ENCODE measurements at places on chromosomes 12 and 14.

DNA sequence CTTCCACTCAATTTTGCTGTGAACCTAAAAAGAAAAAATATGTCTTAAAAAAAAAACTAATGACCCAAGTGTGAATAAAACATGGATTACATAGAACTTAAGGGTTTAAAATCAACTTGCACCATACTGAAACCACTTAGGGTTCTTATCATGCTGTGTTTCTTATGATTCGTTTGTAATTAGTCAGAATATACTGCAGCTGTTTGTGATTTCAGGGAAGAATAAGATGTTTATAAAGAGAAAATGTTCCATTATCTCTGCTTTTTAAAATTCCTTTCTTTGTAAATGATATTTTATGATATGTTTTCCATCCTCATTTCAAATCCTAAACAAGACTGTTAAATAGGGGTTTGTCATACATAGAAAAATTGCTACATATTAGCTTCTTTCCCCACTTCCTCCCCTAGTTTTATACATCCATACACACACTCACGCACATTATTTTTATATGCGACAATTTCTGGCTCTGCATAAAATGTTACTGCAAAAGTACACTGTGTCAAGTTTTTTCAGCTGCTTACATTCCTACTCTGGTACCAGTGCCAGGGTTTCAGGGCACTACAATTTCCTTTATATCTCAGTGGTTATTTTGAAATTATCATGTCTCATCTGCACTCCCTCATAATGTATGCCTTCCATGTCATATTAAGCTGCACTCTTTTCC, 275.2 kb upstream of the GARIN6 start:
- DNase-seq = no peak

- DNase-seq = no peak
These were observed 47.6 kb downstream of the PRICKLE1 start for GRCh38 chr12:42541965-42542364.

GRCh38 chr14:80979951-80980350, 24.5 kb downstream of the TSHR start:
- DNase-seq = no peak

- DNase-seq = no peak
These were observed 5.7 kb downstream of the OR10A7 start for GRCh38 chr12:55226523-55226922.

DNA sequence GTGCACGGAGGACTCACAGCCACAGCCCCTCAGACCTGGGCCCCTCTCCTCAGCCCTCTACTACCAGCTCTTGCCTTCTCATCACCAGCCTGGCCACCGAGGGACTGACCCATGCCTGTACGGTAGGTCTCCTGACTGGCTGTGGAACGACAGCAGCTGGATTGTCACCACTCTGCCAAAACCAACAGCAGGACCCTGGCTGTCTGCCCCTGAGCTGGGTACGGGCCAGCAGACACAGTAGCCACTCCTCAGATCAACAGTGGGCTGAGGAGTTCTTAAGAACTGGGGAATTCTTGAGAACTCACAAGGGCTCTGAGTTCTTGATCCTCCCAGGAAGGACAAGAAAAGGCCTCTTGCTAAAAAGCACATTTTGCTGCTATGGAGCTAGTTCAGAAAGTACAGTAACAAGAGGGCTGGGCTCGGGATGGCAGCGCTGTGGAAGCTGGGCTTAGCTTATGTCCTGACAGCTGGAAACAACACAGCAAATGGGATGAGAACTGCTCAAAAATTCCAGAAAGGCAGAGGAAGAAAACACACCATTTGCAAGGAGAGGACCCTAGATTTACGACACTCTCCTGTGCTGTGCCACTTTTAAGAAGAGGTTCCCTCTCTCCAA, 176.4 kb downstream of the ANO2 start:
- no peak for DNase-seq

DNA sequence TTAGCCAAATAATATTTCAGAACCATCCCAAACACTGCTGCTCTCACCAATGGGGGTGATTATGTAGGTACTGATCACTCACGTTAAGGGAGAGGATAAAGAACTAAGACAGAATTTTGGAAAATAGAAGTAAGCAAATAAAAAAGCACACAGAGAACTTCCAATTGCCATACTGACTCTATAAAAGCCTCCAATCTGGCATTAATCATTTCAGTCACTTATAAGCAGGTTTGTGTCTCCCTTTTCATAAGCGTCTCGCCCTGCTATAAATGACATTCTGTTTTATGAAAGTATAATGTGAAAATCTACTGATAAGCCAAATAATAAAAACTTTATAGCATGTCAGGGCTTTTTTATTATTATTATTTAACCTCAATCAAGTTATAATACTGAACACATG, 435.2 kb downstream of the ETNK1 start:
- no peak for DNase-seq

GRCh38 chr14:100788517-100788916, 37.4 kb upstream of the MEG3 start:
- no peak for DNase-seq

GRCh38 chr12:124125203-124125871, 152.3 kb downstream of the ZNF664 start:
- DNase-seq = no peak

- no peak for DNase-seq
These were observed 6.2 kb upstream of the SLC41A2 start for GRCh38 chr12:104964167-104964855.
